ENCODE measurements at places on chromosomes 16 and 17.

DNA sequence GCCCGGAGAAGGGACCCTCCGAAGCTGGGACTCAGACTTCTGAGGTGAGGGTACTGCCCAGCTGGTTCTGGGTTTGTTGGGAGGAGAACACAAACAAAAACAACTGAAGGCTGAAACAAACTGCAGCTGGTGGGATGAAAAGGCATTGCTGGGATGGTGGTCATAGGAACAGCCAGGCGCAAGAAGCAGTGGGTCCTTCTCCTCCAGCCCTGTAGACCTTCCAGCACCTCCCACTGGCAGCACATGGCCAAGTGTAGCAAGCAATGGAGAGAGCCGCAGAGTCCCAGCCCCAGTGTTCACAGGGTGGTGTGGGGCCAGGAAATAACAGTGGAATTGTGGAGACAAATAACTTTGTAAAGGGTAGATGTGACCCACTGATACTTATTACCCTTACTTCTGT, 48.7 kb upstream of the FOXJ1 start:
- no peak for DNase-seq

GRCh38 chr17:4953451-4953961, 2.6 kb downstream of the ENO3 start:
- no peak for DNase-seq

DNA sequence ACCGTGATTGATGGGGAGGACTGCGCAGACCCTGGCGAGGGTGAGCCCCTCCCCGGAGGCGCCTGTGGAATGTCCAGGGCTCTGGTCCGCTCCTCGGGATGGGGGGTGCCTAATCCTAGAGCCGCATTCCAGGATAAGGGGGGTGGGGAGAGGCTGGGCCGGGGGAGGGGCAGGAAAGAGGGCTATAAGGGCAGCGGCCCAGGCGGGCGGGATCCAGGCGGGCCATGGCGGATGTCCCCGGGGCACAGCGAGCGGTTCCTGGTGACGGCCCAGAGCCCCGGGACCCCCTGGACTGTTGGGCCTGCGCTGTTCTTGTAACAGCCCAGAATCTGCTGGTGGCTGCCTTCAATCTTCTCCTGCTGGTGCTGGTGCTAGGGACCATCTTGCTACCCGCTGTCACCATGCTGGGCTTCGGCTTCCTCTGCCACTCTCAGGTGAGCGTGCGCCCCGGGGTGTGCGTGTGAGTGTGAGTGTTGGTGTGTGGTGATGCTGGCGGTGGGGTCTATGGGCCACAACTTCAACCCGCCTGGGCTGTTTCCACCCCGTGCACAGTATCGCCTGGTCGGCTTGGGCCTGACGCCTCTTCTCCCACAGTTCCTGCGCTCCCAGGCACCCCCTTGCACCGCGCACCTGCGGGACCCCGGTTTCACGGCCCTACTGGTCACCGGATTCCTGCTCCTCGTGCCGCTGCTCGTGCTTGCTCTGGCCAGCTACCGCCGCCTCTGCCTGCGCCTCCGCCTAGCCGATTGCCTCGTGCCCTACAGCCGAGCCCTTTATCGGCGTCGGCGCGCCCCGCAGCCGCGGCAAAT, at the start of gene TMEM88:
TSS of gene TMEM88 (plus strand) at position 216 of the 809 bp plus-strand sequence. CDS start at position 225, 9 bp downstream.
- peak; percentile 68 for DNase-seq

DNA sequence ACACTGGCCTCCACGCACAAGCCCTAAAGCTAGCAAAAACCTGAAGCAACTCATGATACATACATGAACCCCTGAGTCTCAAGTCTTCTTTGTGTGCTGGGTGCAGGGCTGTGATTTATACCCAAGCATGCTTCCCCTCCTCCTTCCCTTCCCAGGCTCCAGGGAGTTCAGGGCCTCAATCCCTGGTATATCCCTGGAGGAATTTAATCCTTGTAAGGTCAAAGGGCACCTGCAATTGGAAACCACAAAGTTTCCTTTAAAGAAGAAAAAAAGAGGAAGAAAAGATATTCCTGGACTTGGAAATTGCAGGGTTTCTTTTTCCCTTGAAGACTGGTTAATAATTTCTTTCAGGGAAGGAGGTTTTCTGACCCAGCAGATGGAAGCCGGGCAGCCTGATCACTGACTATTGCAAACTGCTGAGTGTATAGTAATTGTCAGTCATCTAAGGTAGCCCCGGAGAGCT, 182.3 kb downstream of the AATF start:
- no peak for DNase-seq

- DNase-seq: no peak
These were observed 241.0 kb downstream of the GSG1L start for GRCh38 chr16:27822529-27822928.

DNA sequence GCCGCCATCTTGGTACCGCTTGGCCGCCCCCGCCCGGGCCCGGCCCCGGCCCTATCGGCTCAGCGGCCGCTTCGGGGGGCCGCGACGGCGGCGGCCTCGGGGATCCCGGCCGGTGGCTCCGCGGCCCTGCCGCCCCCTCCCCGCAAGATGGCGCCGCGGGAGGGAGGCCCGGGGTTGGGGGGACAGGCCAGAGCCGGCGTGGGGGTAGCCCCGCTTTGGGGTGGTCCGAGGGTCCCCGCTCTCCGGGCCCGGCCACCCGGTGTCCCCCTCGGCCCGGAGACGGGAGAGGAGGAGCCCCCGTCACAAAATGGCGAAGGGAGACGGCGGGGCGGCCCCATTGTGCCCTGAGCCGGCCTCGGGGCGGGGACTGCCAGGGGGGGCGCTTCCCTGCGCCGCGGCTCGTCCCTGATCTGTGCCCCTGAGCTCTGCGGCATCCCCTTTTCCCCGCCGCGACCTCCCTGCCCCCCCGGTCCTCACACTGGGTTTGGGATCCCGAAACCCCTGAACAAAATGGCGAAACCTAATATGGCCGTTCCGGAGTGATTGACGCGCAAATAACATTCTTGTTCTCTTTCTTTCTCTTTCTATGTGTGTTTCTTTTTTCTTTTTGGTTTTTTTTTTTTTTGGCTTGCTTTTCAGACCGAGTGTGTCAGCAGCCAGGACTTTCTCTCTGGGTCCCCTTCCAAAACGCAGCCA, 986 bp downstream of the HAPSTR1 start:
- peak; percentile 75 for DNase-seq

DNA sequence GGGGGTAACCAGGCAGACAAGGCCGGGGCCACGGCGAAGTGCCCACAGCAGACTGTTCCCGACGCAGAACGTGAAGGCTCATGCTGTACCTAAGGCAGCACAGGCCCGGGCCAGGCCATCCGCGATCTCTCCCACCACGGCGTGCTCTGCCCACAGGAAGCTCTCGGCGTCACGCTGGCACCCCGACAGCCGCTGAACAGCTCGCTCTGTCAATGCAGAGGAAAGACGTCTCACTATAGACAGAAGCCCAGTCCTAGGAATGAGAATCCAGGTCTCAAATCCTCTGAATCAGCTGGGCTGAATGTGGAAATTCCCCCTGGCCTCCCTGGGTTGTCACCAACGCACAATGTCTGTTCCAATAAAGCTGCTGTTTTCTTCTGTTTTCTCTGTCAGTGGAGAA, 21.4 kb downstream of the SERPINF1 start:
- no peak for DNase-seq

All from sciatic nerve (tissue), 2 donors.